ENCODE measurements at places on chromosomes 5 and 9.

- no peak for DNase-seq
Measured at GRCh38 chr9:121876658-121877271, 216.3 kb downstream of the TTLL11 start.

- no peak for DNase-seq
Measured at GRCh38 chr5:15676591-15676990, 176.6 kb downstream of the FBXL7 start.

DNA sequence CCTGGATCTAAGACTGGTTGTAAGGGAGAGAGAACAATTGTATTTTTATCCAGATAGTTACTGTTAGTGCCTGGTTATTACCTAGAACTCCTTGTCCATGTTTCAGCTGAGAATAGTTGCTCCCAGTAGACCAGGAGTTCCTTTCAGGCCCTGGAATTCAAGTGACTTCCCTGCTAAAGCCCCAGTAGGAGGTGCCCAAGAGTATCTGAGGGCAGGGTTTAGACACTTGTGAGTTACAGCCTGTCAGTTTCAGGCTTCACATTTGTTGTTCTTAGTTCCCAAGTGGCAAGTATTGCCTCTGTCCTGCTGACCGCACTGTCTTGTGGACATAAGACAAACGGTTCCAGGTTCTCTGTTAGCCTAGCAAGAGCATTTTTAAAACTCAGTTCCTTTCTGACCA lies 743.9 kb upstream of the SEMA6A start:
- no peak for DNase-seq

- DNase-seq: no peak
Measured at GRCh38 chr5:18984559-18985080, 1003.4 kb downstream of the CDH18 start.

DNA sequence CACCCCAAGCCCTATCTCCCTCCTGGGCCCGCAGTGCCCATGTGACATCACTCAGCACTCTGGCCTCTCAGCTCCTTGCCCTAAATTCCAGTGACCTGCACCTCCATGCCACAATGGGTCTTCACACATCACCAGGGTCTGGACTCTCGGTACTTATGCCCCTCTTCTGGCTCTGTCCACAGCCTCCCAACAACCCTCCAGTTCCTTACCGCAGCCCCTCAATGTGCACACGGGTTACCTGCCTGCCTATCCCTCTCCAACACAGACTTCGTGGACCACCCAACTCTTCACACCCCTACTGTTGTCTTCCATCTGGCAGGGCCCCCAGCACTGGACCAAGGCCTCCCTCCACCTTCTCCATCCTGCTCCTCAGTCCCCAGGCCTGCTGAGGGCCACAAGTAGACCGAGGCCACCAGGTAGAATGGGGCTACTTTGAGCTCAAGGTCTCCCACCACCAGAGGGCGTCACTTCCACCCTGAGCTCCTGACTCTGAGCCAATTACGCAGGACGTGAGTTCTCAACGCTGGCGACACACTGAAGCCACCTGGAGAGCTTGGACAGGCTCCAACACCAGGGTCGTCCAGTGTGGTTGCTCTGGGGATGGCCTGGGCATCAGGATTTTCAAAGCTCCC lies 172.1 kb downstream of the GABBR2 start:
- DNase-seq: peak; percentile 49

- no peak for DNase-seq
Measured at GRCh38 chr5:31936683-31937082, 237.4 kb downstream of the GOLPH3 start.

- DNase-seq: no peak
Measured at GRCh38 chr5:135456238-135457099, 4.3 kb upstream of the TIFAB start.

DNA sequence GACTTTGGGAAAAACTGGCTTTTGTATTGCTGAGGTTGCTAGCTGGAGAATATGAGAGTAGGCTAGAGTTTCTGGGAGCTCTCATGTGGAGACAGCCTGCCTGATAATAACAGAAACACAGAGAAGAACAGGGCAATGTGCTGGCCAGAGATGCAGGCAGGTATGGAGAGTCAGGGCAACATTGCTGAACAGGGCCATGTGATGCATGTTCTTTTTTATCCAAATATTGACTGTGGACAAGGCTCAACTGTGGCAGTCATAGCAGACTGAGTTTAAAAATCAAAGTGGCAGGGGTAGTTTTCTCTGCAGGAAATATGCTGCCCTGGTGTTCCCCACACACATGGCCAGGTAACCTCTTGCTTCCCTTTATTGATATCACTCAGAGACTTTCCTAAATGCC lies 381.1 kb downstream of the RASEF start:
- DNase-seq: no peak

Data from activated CD4-positive, alpha-beta T cell treated with anti-CD3 and anti-CD28 coated beads, Interleukin-2, Interleukin-6, amounts not matched to agents 100 ng/mL and 50 ng/mL, durations not matched to agents 16 hours and 8 hours (primary cell).